ENCODE measurements at places on chromosomes 6 and 20.
A peak's percentile ranks its signal among the peaks of the same experiment; 100 is the strongest.

DNA sequence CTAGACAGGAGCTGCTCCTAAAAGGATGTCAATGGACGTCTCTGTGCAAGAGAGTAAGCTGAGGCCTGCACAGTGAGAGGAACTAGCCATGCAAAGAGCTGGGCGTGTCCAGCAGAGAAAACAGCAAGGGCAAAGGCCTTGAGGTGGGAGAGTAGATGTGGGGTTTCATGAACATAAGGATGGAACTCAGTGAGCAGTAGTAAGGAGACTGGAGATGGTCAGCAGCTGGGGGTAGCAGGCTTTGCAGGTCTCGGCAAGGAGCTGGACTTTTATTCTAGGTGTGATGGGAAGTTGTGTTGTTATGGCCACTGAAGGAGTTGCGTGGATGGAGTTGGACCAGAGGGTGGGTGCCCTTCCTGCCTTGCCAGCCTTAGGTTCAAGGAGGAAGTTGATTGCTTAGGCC is 90.7 kb upstream of the SIRPA start:
- DNase-seq, result no peak

DNA sequence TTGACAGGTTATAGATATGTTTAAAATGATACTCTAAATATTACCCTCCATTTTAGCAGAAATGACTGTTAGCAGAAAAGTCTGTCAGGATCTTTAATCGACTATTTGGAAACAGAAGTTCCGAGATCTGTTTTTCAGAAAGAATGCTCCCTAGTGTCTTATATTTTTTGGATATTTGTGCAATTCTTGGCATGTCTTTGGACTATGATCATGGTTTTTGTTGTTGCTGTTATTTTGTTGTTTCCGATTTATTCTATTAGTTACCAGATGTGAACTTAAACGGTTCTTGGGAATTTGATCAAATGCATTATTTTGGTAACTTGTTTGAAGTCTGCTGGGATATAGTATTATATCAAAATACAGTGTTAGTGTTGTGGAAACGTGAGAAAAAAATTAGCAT is 106.4 kb upstream of the CEP162 start:
- DNase-seq, result no peak

GRCh38 chr6:119119989-119120388 is 41.5 kb upstream of the FAM184A start:
- no peak for DNase-seq

GRCh38 chr6:75488033-75488432 is 5.6 kb downstream of the FILIP1 start:
- DNase-seq, result no peak

- DNase-seq, result no peak
These were observed 298.5 kb upstream of the TBX18 start for GRCh38 chr6:85062884-85063283.

DNA sequence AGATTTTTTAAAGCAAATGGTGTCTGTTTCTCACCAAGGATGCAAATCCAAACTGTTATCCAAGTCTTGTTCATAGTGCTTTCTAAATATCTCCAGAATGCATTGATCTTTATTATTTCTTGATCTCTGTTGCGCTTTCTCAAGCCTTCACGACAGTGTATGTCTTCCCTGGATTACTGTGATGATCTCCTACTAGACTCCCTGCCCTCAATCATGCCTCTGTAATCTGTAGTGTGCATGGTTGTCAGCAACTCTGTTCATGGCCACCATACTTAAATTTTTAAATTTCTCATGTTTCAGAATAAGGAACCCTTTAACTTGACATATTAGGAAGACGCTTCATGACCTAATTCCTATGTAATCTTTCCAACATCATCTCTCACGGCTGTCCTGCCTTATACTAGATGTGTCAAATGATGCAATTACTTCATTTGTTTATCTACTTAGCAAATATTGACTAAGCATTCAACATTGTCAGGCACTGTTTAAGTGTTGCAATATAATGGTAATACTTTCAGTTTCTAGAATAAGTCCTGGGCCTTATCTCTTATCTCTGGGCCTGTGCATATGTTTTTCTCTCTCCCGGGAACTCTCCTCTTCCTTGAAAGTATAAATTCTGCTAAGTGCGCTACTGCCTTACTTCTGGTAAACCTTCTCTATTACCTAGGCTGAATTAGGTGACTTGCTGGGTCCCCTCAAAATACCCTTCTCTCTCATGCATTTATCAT is 25.6 kb upstream of the AHI1 start:
- no peak for DNase-seq

- no peak for DNase-seq
These were observed 38.9 kb upstream of the STMND1 start for GRCh38 chr6:17062871-17063440.

DNA sequence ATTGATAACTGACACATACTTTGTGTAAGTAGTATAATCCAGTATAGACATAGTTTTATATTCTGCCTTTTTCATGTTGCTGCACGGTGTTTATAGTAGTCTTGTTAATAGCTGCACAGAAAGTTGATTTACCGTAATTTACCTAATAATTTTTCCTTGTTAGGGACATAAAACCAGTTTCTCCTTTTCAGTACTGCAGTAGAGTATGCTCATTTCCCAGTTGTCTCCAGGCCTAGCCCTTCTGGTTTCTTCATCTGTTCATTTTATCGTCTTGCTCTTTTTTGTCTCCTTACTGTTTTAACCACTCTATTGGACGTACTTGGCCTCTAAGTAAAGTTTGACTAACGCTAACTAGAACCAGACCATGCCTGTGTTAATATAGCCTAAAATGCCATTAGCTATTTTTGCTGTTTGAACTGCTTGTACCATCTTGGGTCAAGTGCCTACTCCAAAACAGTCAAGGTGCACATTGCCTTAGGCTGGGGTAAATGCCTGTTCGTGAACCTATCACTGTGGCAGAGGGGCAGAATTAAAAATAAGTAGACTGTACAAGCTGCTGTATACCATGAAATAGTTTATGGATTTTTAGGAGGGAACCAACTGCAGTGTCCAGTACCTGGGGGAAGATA is 34.8 kb downstream of the CDS2 start:
- no peak for DNase-seq

GRCh38 chr6:143539106-143539505 is 27.6 kb upstream of the FUCA2 start:
- DNase-seq, result no peak

GRCh38 chr6:43776799-43777776 is 7.1 kb downstream of the VEGFA start:
- DNase-seq, result no peak

DNA sequence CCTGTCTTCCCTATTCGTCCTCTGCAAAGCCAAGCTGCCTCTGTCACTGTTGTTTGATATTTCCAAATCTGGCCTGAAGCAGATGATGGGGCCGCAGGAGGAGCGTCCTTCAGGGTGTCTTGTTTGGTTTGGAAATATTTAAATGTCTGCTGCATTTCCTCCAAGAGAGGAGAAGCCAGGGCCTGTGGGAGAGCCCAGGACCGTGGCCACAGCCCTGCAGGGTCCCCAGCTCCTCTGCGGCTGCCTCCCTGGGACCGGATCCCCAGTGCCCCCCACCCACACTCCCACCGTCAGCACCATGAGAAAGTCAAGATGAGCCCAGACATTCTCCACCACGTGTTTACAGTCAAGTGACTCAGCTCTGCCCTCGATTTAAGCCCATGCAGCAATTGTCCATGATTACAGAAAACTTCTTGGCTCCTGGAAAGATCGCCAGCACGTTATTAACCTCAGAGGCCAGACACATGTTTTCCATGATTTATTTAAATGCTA is 18.2 kb downstream of the FOXF2 start:
- no peak for DNase-seq

DNA sequence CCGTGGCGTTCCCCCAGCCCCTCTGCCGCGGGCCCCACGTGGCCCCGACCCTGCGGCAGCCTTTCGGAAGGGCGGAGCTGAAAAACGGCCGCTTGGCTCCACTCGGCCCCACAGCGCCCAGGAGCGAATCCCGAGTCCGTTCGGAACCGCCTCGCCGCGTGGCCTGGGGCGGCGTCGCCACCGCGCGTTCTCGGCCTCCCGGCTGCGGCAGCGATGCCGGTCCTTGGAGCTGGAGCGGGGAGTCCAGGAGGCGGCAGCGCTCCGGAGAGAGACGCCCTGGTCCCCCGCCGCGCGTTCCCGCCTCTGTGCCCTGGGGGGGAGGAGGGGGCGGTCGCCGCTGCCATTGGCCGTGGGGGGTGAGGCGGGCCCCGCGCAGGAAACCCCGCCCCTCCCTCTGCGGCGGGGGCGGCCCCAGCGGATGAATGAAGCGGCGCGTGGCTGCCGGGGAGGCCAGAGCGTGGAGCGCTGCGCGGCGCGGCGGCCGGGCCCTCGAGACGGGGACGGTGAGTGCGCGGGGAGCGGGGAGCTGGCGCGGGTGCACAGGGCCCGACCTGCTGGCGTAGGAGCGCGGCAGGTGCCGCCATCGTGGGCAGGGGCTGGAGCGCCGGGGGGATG is at the start of gene SLCO4A1:
Gene SLCO4A1, plus strand, starts transcription at position 453 of the 615 bp plus-strand sequence. CDS start 13,952 bp downstream, outside the sequence.
- DNase-seq, result peak; percentile 72

GRCh38 chr6:37819802-37820717 is 533 bp downstream of the ZFAND3 start:
- DNase-seq, result no peak

- no peak for DNase-seq
These were observed 196.4 kb upstream of the ZNF184 start for GRCh38 chr6:27669295-27669623.

DNA sequence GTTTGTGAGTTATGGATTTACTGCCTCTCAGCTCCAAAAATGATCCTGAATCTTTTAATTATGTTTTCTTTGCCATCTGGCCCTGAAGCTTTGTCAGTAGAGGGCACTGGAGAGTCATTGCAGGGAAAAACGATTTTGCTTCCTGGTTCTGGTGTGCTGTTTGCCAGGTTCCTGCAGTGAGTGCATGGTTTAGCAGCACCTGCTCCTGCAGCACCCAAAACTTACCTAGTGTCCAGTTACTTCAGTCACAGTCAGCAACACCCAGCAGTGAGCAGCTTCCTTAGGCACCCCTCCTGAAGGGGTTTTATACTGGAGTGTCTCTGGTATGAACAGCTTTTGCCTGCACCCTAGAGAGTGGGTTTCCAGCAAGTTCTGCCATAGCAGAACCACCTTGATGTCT is 6.0 kb upstream of the TRIM26 start:
- peak; percentile 45 for DNase-seq

GRCh38 chr6:25107218-25107617 is 171.5 kb upstream of the RIPOR2 start:
- DNase-seq, result no peak

- DNase-seq, result no peak
These were observed 524.3 kb downstream of the EYS start for GRCh38 chr6:65182681-65183080.

- no peak for DNase-seq
These were observed 94.5 kb downstream of the HTR1B start for GRCh38 chr6:77368660-77369313.

DNA sequence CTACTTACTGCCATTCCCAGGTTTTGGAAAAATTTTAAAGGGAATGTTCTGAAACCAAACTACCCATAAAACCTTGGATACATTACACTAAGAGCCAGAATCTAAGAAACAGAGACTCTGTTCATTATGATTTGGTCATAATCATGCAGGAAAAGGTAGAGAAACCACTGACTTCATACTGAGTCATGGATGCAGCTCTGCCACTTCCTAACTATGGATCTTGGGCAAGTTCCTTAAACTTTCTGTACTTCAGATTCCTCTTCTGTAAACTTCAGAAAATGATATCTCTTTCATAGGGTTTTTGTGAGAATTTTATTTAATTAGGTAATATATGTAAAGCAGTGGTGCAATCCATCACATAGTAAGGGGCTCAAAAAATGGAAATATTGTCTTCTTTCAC is 20.0 kb downstream of the PLA2G7 start:
- DNase-seq, result no peak

GRCh38 chr6:90227213-90227612 is 69.4 kb downstream of the BACH2 start:
- DNase-seq, result no peak

DNA sequence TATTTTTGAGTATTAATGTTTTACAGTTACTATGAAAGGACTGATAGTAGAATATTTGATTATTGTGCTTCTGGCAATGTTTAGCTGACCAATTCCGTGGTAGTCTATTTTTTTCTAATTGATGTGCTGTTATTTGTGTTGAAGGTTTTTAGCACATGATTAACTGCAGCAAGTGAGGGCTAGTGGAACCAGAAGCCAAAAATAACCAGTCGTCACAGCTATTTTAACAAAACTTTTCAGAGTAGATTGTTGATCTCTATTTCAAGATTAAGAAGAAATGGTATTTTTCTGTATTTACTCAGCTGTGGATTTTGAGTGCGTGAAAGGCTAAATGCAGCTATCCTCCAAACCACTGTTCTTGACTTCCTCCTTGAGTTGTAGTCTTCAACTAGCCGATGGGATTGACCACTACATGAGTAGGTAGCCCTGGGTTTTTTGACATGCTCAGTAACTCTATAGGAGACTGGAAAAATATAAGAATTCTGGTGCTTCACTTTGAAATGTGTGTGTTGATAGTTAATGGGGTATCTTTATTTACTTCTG is 258.0 kb downstream of the ZFAND3 start:
- no peak for DNase-seq

DNA sequence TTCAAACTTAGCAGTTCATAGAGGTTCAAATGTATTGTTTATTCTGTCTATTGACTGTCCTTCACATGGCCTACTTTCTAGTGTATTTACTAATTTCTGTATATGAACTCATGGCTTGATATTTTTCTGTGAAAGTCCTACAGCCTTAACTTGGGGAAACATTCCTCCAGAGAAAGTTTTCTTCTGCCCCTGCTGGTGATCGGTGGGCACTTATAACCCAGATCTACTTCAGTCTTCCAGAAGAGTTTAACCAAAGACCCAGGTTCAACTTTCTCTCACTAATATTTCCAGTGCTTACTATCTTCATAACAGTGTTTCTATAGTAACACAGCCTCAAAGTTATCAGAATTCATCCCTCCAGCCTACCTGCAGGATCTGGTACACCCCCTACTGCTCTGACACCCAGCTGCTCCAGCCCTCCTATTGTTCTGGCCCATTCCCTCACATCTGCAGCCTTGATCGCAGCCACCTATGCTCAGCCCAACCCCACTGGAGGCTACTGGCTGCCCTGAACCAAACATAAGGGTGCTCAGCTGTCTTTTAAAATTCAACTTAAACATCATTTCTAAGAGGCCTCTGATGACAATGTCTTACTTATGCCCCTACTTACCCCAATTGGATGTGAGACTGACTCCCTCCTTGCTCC is 72.3 kb downstream of the TBX18 start:
- DNase-seq, result no peak

All from NCI-H2227 treated with DMSO at 0.1 percent for 48 hours (cell line).